ENCODE measurements at places on chromosomes 6 and 20.

GRCh38 chr20:30502670-30503069 is 754.8 kb upstream of the DEFB115 start:
- DNase-seq, result no peak

- no peak for DNase-seq
Observed at GRCh38 chr20:59948828-59949720, 8.9 kb downstream of the FAM217B start.

DNA sequence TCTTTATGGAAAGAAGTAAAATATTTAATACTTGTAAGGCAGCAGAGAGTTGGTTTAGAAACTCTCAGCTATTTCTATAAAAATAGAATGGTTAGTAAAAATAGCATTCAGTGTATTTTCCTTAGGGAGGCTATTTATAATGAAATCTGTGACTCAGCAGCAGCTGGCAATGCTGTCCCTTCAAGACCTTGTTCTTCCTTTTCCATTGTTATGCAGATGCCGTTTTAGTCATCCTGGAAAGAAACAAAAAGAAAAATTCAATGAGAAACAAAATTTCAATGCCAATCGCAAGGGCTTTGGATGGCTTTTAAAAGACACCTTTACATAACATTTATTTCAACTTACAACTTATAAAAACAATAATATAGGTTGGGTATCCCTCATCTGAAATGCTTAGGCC is 17.5 kb downstream of the MPC1 start:
- no peak for DNase-seq

DNA sequence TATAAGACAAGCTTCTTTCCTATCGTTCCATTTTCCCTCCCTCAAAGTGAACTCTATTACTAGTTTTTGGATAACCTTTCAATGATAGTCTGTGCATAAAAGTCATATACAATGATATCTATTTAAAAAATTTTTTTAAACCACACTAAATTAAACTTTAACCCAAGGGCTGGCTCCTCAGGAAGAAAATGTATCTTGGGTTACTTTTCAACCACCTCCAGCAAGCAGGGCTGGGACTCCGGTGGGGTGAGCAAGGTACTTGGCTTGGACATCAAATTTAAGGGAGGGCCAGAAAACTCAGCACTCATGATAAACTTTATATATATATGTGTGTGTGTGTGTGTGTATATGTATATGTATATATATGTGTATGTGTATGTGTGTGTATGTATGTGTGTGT is 13.9 kb upstream of the PPP1R3G start:
- no peak for DNase-seq

- no peak for DNase-seq
Observed at GRCh38 chr20:1402149-1402548, 9.3 kb upstream of the FKBP1A start.

- no peak for DNase-seq
Observed at GRCh38 chr20:36998652-36999051, 47.1 kb upstream of the SAMHD1 start.

GRCh38 chr6:7561153-7561964 is 19.9 kb downstream of the DSP start:
- DNase-seq, result no peak

- no peak for DNase-seq
Observed at GRCh38 chr6:163381118-163381756, 33.3 kb upstream of the QKI start.

DNA sequence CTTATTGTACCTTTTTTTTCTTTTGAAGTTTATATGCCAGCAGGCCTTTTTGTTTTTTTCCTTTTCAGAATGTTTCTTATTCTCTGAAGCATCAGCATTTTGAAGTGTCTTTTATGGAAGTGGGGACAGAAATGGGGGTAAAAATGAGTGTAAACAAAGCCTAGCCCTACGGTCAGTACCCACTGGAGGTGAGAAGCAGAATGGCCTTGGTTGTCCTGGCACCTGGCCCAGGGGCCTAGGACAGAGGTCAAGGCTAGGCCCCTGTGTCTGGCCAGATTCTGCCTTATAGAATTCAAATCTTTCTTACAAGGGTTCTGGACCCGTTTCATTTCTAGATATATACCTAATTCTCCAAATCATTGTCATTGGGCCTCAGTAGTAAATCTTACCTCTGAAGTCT is 3.5 kb upstream of the C6orf163 start:
- DNase-seq, result no peak

DNA sequence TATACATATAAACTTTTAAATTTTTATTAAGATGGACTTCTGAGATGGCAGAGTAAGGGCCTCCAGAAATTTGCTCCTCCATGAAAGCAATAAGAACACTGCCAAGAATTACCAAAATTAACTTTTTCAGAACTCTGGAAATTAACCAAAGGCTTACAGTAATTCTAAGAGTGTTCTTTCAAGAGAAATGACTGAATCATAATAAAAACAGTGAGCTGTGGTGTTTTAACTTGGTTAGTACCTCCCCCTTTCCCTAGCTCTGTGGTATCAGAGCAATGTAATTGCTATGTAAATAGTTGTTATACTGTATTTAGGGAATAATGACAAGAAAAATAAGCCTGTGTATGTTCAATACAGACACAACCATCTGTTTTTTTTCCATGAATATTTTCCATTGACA is 19.0 kb downstream of the HECA start:
- no peak for DNase-seq

DNA sequence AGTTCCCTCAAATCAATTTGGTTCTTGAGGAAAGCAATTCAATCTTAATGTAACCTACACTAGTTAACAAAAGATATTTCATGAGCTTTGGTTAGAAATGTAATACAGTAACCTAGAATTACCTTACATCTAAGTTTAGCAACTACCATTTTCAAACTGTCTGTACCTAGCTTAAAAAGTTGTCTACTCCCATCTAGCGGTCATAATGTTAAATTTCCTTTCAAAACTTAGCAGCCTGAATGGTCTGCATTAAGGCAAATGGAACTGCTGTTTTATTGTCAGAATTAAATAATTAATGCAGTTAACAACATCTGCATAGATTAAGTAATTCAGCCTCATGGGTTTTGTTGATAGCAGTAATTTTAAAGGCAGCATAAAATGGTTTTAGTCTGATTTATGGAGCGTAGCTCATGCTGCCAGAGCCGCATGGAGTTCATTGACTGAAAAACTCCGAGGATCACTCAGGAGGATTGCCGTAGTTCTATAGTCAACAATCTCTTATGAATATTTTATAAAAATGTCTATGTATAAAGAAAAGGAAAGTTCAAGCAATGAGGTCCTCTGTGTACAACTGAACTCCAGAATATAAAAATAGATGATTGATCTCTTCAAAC is 485.4 kb upstream of the MANEA start:
- DNase-seq, result no peak

GRCh38 chr20:35592339-35592974 is 23.2 kb upstream of the SPAG4 start:
- DNase-seq, result no peak

- DNase-seq, result no peak
Observed at GRCh38 chr20:38559764-38560163, 21.2 kb upstream of the ADIG start.

- no peak for DNase-seq
Observed at GRCh38 chr20:8943631-8944030, 125.3 kb upstream of the PLCB4 start.

- no peak for DNase-seq
Observed at GRCh38 chr6:125432963-125433362, 131.2 kb upstream of the HDDC2 start.

- no peak for DNase-seq
Observed at GRCh38 chr20:740162-740561, 28.1 kb downstream of the SLC52A3 start.

- DNase-seq, result no peak
Observed at GRCh38 chr6:54419885-54420284, 111.6 kb downstream of the TINAG start.

GRCh38 chr6:37507077-37507476 is 7.4 kb upstream of the CCDC167 start:
- no peak for DNase-seq

DNA sequence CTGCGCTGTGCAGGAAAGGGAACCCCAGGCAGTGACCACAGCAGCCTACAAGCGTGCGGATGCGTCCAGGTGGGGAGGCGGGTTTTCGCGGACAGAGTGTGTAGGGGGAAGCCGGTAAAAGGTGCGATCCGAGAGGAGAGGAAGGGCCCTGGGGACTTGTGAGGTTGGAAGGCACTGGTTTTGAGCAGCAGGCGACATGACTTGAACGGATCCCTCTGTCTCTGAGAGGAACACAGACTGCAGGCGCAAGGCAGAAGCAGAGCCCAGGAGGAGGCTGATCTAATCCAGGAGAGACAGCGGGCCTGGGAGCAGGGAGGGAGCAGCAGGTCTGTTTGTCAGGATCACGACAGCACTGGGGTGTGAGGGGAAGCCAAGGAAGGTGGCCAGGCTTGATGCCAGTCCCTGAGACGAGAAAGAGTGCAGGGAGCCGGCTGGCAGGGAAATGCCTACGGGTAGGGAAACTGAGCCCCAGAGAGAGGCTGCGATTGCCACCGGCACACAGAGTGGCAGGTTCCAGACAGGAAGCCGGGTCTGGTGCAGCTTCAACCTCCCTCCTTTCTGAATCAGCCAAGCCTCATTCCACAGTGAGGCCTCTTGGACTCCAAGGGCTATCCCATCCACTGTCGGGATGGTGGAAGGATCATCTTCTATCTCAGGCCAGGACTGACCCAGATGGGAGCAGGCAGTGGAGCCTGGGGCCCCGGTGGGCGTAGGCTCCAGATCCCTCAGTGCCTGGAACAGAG is 57.1 kb downstream of the HNF4A start:
- DNase-seq, result no peak

- no peak for DNase-seq
Observed at GRCh38 chr20:61640131-61640870, 388.2 kb downstream of the CDH4 start.

GRCh38 chr20:60244373-60245146 is 286.3 kb downstream of the CDH26 start:
- no peak for DNase-seq

DNA sequence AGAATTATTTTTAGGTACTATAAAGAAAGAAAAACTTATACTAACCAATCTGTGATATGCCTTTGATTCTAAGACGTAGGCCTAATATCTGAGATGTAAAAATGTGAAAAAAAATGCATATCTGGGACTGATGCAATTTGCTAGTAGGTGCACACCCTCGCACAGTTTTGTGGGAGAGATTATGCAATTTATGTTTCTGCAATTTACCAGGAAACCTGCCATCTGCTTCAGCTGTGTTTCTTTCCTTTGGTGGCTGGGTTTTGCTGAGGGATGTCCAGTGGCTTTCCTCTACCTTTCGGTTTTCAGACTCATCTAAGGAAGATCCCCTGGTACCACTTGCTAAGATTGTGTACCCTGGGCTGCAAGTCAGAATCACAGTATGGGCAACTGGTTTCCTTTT is 186.9 kb downstream of the ZFP64 start:
- no peak for DNase-seq

DNA sequence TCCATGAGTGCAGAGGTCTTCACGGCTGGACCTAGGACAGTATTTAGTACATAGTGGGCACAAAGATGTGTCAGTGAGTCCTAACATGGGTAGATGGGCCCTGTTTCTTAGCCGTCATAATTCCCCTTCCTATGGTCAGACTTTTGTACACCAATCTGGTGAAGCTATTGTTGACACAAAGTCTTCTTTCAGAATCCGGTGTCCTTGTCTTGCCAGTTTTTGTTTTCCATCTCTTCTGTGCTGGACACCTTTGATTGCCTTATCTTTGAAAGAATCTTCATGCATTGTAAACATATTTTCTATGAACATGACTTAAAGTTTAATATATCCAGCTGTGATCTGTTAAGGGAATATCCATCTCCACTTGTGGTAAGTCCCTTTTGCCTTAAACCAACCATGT is 4.5 kb downstream of the LRRC1 start:
- no peak for DNase-seq

GRCh38 chr6:161115468-161115867 is 123.9 kb downstream of the MAP3K4 start:
- DNase-seq, result no peak

DNA sequence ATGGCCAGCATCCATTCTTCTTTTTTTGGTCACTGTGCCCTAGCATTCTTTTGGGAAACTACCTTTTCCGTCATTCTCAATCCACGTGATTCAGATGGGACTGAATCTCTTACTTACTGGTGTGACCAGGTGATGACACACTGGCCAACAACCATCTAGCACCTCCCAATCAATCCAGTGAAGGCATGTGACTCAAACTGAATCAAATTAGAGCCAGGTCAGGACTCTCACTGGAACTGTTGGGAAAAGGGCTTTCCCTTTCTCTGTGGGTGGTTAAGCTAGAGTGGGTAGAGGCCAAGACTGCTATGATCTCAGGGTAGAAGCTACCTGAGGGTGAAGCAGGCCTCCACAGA is 36.2 kb upstream of the ZMYND8 start:
- DNase-seq, result no peak

DNA sequence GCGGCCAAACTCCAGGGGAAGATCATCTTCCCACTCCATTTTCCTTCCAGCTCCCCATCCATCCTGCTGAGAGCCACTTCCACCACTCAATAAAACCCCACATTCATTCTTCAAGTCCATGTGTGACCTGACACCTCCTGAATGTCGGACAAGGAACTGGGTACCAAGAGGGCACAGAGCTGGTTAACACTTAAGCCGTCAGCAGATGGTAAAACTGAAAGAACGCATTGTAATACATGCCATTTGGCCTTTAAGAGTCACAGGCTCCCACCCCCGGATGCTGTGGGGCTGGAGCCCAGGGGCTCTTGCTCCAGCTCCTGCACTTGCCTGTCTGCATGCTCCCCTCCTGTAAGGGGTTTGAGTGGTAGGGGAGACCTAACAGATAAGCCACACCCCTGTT is 753.9 kb downstream of the COL12A1 start:
- DNase-seq, result no peak

GRCh38 chr6:75759207-75759606 is 10.2 kb downstream of the MYO6 start:
- no peak for DNase-seq
